Activated CD4-positive, alpha-beta memory T cell treated with anti-CD3 and anti-CD28 coated beads for 36 hours (primary cell): ENCODE measurements at places on chromosomes 6 and 20.
A peak's percentile ranks its signal among the peaks of the same experiment; 100 is the strongest.

DNA sequence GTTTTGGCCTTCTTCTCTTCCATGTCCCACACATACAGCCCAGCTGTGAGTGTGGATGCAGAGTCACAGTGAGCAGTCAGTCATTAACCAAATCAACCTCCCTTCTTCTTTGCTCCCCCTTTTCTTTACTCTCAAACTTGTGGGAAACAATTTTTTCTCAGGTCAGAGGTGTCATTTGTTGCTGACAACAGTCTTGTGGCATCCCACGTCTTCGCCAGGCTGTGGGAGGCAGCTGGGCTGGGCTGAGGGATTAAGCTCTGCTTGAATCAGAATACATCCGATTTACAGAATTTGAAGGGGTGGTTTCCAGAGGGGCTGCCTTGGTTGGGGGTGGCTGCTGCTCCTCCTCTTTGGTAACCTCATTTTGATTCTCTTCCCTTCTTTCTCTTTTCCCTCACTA, 40.5 kb downstream of the SCGN start:
- no peak for DNase-seq

GRCh38 chr20:63230800-63231268, 4.9 kb upstream of the BIRC7 start:
- peak; percentile 20 for DNase-seq

DNA sequence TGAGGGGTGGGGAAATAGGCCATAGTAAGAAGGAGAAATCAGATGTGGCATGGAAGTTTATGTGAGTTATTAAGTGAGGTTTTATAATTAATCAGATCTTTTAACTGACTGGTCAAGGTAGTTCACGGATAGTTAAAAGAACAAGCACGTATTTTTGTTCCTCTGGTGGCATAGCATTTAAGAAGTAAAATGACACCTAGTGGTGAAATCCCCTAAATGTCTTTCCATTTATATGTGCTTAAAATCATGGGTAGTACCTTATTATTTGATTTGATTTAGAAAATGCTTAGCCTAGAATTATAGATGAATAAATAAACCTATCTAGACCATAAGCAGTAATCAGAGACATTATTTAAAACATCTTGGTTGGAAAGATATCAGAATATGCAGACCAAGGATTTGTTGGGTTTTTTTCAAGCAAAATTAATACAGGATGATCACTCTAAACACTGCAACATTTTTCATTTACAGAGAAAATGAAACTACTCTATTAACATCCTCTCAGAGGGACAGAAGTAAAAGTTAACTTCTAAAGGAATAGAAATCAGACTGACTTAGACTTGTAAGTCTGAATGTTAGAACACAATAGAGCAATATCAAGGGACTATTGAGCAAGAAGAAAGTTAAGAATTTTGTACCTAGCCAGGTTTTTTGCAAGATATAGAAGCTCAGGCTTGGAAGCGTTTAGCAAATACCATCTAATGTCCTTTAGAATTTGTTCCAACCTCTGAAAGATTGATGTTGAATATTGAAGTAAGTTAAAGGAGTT, 81.1 kb downstream of the STXBP5 start:
- DNase-seq, result no peak

GRCh38 chr20:38198238-38198861, 33.3 kb upstream of the TGM2 start:
- no peak for DNase-seq

DNA sequence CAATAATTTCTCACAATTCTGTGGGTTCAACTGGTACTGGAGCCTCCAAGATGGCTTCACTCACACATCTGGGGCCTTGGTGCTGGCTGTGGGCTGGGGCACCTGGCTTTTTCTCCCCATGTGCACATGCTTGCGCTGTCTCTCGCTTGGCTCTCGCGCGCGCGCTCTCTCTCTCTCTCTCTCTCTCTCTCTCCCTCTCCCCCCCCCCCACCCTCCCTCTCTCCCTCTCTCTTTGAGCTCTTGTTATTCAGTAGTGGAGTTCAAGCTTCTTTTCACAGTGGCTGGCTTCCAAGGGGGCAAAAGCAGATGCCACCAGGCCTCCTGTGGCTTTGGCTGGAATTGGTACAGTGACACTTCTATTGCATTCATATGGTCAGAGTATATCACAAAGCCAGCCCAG, 10.8 kb upstream of the TBCC start:
- DNase-seq, result no peak

GRCh38 chr20:53255102-53255710, 283.0 kb downstream of the TSHZ2 start:
- DNase-seq, result peak; percentile 64

- peak; percentile 53 for DNase-seq
These were observed 5.9 kb downstream of the TMEM239 start for GRCh38 chr20:2822073-2822472.

DNA sequence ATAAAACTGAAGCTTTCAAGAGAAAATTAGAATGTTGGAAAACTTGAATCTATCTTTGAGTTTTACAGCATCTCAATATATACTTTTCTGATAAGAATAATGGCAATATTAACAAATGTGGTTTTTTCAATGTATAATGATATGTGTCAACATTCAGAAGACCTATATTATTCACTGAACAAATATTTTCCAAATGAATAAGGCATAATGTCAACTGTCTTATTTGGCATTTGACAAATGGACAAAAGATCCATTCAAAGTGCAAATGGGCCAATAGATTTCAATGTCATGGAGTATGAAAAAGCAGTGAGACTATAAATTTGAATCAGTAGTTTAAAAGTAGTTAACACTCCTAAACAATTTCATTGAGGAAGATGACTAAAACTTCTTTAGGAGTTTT, 20.9 kb downstream of the LMBRD1 start:
- no peak for DNase-seq

DNA sequence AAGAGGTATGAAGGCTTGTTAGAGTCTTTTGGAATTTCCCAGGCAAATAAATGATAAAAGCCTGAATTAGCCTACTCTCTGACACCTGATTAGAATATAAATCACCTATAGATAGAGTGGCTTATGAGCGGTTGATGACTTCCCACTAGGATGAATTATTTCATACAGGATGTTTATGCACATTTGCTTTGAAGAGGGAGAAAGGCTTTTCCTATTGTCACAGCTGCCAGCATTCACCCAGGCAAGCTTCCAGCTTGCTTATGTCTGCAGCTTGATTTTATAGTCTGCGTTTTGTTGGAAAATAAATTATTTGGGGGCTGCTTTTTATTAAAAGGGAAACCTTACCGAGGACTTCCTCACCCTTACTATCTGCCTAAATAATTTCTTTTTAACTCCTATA, 51.3 kb upstream of the EIF2S2 start:
- no peak for DNase-seq

DNA sequence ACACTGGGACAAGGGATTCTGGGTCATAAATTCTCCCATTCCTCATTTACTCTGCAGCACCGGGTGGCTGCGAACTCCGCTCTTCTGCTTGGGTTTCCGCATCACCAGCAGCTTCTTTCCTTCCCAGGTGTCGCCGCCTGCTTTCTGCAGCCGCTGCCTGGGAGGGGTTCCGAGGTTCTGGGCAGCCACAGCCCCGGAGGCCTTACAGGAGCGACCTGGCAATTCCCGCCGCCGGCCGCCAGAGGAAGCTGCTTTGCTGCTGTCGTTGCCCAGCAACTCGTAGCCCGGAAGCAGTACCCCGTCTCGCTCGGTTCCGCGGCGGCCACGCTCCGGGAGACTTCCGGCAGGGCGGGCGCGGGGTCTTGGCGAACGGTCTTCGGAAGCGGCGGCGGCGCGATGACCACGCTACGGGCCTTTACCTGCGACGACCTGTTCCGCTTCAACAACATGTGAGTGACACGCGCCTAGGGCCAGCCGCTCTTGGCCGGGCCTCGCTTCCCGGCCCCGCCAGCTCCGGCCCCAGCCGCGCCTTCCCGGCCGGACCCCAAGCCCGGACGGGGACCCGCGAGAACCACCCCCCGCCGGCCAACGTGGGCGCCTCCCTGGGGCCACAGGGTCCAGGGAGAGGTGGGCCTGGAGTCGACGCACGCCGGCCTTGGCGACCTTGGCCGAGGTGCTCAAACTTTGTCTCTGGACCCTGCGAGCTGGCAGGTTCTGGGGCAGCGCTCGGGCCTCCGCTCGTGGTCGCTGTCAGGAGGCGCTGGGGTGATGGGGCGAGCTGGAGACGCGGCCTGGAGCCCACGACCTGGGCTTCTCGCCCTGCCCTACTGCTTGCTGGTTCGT, at the start of gene NAA20:
Gene NAA20, plus strand, starts transcription at position 362 of the 843 bp plus-strand sequence. Its CDS starts 35 bp downstream, at position 397.
- peak; percentile 96 for DNase-seq

DNA sequence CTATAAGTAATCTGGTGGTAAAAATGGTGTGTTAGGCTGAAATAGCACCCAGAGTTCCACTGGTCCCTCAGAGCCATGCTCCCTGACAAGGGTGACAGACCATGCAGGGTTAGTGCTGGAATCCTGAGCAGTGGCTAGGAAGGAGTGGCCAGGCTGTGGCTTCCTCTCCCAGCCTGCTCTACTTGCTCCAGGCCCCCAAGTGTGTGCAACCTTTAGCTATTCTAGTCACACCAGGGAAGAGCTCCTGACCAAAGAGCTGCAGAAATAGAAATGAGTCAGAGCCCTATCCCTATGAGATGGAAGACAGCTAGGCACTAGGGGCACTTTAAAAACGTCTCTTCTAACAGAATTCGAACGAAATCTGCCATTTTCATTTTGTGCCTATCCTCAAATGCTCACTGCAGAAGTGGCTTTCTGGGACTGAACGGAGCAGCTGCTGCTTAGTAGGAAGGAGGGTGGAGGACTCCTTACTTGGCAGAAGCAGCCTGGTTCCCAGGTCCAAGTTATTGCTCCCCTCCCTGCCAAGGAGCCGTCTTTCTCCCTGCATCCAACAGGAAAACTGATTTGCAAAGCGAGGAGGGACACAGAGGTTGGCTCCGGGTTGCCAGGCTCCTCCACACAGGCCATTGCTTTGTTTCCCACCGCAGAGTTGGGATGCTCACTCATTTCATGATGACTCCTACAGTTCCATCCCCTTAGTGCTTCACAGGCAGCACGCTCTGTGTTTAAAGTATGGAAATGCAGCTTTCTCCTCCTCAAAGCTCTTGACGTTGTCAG, 754.5 kb downstream of the C6orf118 start:
- DNase-seq, result no peak

GRCh38 chr6:139270249-139270648, 21.5 kb downstream of the TXLNB start:
- no peak for DNase-seq

- no peak for DNase-seq
These were observed 185.7 kb upstream of the EYA4 start for GRCh38 chr6:133055441-133055966.
